Activated CD4-positive, alpha-beta memory T cell treated with anti-CD3 and anti-CD28 coated beads for 36 hours (primary cell): ENCODE measurements at places on chromosomes 6 and 20. TPM values are rescaled to one million over a fixed set of nuclear protein-coding genes. Genes with fewer than 3 reads are reported as not detected.

PKHD1 gene
- total RNA-seq = 0.02 TPM

- peaks cover 3% of the 10 kb centered on the region for H3K27me3 ChIP-seq
- no peaks in the 10 kb centered on the region for H3K36me3 ChIP-seq
- H3K4me1 ChIP-seq = no peaks in the 10 kb centered on the region
- DNase-seq = no peak
Measured at GRCh38 chr6:25749837-25750236, 4.7 kb upstream of the SLC17A4 start.

- DNase-seq = no peak
- peaks cover 11% of the 10 kb centered on the region for H3K36me3 ChIP-seq
- H3K4me1 ChIP-seq = peaks cover 2% of the 10 kb centered on the region
Measured at GRCh38 chr20:47664744-47665143, 120.5 kb downstream of the SULF2 start.

DNA sequence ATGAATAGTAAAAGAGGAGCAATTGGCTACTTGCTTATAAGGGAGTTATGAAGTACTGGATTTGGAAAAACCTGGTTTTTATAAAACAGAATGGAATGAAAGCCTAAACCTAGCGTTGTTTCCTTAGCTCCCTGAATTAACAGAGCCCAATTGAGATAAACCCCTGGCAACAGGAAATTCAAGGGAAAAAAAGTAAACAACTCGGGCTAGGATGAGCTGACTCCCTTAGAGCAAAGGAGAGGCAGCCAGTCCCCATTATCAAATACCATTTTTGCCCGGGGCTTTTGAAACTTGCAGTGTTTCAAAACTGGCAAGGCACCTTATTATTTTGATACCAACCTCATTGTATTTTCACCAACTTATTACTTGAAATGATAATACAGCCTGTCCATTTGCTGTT is 587.5 kb downstream of the CD109 start:
- no peak for DNase-seq
- H3K36me3 ChIP-seq = no peaks in the 10 kb centered on the region
- H3K4me1 ChIP-seq = no peaks in the 10 kb centered on the region

GRCh38 chr6:115914098-115914497 is 146.6 kb downstream of the FRK start:
- no peak overlapping the region for H3K27ac ChIP-seq
- DNase-seq = no peak
- no peaks in the 10 kb centered on the region for H3K36me3 ChIP-seq
- no peak overlapping the region for H3K4me3 ChIP-seq

DNA sequence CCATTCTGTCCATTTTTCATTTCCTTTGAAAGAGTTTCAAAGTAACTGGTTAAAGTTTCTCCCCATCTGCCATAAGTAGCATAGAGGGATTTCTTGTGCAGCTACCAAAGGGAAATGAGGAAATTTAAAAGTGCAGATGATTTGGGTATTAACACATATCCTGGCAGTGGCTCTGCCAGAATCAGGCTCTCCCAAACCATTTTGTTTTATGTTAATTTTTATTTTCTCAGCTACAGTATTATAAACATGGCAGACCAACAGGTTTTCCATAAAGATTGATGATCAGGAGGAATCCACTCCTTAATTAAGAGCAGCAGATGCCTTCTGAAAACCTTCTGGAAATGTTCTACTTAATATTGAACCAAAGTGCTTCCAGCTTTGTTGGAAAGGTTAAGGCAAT is 13.9 kb downstream of the PLCB4 start:
- no peaks in the 10 kb centered on the region for H3K27me3 ChIP-seq
- DNase-seq = no peak
- H3K36me3 ChIP-seq = no peaks in the 10 kb centered on the region

DNA sequence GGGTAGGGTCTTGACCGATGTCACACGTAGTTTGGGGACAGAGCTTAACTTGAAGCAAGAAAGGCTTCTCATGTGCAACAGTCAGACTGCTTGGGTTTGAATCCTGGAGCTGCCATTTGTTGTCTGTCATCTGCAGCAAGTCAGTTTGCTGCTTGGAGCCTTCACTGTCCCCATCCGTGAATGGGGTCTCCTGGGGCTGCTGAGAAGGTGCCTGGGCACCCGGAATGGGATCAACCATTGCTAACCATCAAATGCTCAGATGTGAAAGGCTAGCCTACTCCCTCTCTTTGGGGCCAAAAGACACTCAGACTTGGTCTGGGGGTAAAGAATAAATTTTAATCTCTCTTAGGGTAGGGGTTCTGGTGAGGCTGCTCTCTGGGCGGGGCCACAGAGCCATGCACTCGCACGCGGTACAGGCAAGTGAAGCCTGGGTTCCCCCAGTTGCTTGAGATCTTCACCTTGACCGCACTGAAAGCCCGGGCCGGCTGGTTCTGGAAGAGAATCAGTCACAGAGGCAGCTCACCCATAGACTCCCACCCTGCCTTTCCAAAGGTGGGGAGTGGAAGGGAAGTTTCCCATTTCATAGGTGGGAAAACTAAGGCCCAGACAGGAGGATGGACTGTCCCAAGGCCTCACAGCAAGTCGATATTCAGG is 20.6 kb downstream of the SUN5 start:
- no peaks in the 10 kb centered on the region for H3K36me3 ChIP-seq
- H3K4me3 ChIP-seq = no peak overlapping the region
- H3K27me3 ChIP-seq = no peaks in the 10 kb centered on the region
- DNase-seq = no peak

DNA sequence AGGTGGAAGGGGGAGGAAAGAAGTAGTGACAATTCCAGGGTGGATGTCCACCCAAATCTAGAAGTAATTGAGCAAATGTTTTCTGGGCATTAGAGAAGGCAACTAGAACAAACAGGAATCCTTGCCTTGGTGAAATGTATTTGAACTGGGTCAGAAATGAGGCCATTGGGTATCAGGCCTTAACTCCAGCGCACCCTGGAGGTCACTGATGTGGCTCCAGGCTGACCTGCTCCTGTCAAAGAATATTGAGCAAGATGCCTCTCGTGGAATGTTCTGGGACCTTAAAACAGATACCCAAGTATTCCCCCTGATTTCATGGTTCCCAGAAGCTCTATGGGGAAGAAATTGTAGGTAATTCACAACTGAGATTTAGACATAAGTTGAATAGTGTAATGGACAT is 6.9 kb downstream of the HLA-DPB1 start:
- peaks cover 3% of the 10 kb centered on the region for H3K4me1 ChIP-seq
- DNase-seq = no peak
- H3K27ac ChIP-seq = no peak overlapping the region
- H3K4me3 ChIP-seq = no peak overlapping the region

GRCh38 chr6:169145991-169146501 is 107.6 kb downstream of the THBS2 start:
- H3K27ac ChIP-seq = no peak overlapping the region
- H3K4me3 ChIP-seq = no peak overlapping the region
- peaks cover 9% of the 10 kb centered on the region for H3K27me3 ChIP-seq
- H3K36me3 ChIP-seq = no peaks in the 10 kb centered on the region
- no peaks in the 10 kb centered on the region for H3K4me1 ChIP-seq

DNA sequence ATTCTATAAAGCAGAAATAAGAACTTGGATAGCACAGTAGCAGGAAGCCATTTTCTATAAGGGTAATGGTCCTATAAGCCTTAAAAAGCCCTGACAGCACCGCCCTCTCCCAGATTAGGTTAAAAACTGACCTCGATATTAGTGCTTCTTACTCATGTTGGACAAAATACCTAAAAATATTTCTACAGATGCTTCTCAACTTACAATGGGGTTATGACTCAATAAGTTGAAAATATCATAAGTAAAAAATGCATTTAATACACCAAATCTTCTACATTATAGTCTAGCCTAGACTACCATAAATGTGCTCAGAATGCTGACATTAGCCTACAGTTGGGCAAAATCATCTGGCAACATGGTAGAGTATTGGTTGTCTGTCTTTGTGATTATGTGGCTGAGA is 70.3 kb downstream of the SESN1 start:
- DNase-seq = no peak
- H3K27me3 ChIP-seq = no peaks in the 10 kb centered on the region
- H3K4me1 ChIP-seq = peaks cover 25% of the 10 kb centered on the region
- H3K36me3 ChIP-seq = peaks cover 3% of the 10 kb centered on the region
- H3K27ac ChIP-seq = no peak overlapping the region

C20orf141 gene
- not detected for total RNA-seq

POU5F1 gene
- 0.52 TPM for total RNA-seq

- DNase-seq = no peak
- H3K4me3 ChIP-seq = no peak overlapping the region
- no peaks in the 10 kb centered on the region for H3K27me3 ChIP-seq
- H3K27ac ChIP-seq = no peak overlapping the region
- H3K4me1 ChIP-seq = peaks cover 48% of the 10 kb centered on the region
Measured at GRCh38 chr6:45502456-45502855, 124.7 kb upstream of the SUPT3H start.

F13A1 gene
- total RNA-seq = not detected

DNA sequence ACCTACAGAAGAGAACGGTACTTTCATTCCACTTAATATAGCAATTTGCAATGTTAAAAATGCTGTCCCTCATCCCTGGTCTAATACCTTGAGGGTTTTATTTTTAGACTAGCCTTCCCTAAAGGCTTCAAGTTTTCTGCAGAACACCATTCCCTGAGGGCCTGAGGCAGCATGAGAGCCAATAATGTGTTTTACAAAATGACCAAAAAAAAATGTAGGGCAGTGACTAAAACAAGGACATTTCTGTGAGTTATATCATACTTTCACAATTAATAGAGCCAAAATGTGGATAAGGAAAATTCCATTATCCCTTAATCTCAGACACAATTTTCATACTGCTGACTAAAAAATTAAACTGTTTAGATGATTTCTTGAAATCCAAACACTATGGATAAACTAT is 22.7 kb downstream of the GPR63 start:
- H3K27ac ChIP-seq = no peak overlapping the region
- no peak overlapping the region for H3K4me3 ChIP-seq
- peaks cover 5% of the 10 kb centered on the region for H3K27me3 ChIP-seq
- H3K36me3 ChIP-seq = peaks cover 3% of the 10 kb centered on the region
- H3K4me1 ChIP-seq = no peaks in the 10 kb centered on the region

DNA sequence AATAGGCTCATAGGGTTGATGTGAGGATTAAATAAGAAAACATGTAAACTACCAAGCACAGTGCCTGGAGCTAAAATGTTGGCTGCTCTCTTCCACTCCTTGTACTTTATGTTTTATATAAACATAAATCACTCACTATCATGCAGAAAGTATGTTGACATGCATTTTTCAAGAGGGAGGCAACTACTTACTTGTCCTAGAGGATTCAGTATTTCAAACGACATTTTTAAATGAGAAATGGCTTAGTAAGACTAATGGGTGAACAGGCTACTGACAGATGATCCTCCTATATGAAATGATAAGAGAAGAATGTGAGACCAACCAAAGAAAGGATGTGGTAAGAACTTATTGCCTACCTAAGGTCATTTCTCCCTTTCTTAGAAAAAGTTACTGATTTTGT is 21.0 kb downstream of the LATS1 start:
- DNase-seq = no peak
- no peak overlapping the region for H3K27ac ChIP-seq
- peaks cover 14% of the 10 kb centered on the region for H3K4me1 ChIP-seq
- H3K36me3 ChIP-seq = peaks cover 11% of the 10 kb centered on the region
- no peaks in the 10 kb centered on the region for H3K27me3 ChIP-seq

DNA sequence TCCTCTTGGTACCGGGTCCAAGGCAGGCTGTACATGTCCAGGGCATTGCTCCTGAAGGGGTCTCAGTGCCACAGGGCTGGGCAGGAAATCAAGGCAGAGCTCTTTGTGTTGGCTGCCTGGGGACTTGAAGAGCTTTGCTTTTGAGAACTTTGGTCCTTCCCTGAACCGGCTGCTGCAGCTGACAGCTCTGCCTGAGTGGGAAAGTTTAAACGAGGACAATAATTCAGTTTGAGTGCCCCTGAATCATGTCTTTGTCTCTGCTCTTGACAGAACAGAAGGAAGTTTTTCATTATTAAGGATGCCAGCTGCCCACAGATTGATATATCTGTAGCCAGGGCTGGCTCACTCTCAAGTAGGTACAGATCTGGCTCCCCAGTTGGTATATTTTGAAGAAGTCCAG is 56.1 kb downstream of the ANKRD6 start:
- H3K27ac ChIP-seq = no peak overlapping the region
- H3K4me3 ChIP-seq = no peak overlapping the region
- no peaks in the 10 kb centered on the region for H3K27me3 ChIP-seq
- DNase-seq = no peak
- no peaks in the 10 kb centered on the region for H3K4me1 ChIP-seq

GRCh38 chr6:48826152-48826515 is 636.9 kb downstream of the MMUT start:
- no peak for DNase-seq
- no peaks in the 10 kb centered on the region for H3K36me3 ChIP-seq
- H3K4me3 ChIP-seq = no peak overlapping the region

OPRL1 gene
- total RNA-seq = 0.63 TPM

DNA sequence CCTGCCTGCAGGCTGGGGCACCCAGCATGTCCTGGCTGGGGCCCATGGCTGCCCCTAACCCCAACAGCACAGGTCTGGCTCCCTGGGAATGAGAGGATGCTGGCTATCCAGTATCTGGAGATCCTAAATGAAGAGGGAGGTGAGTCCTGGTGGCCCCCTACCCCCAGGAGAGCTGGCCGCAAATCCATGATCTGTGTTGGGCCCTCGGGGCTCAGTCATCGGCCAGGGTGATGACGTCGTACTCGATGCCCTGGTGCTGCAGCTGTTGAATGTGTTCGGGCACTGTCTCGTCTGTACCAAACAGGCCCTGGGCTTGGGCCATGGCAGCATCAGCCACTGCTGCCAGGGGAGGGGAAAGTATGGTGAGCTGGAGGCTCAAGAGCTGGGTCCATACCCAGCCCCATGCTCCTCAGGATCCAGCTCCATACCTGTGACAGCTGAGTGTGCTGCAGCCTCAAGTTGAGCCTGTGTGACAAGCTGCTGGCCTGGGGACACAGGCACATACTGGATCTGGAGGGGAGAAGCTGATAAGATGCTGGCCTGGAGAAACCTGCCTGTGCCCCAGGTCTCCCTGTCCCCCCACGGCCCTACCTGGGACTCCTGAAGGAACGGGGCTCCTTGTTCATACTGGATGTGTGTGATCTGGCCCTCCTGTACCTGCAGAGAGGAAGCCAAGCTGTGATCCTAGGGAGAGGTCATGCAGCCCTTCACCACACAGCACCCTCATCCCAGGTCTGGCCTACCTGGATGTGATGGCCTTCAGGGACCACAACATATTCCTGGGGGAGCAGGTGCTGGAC is 14.5 kb downstream of the PCIF1 start:
- H3K4me3 ChIP-seq = no peak overlapping the region
- no peak for DNase-seq
- H3K27ac ChIP-seq = no peak overlapping the region
- peaks cover 43% of the 10 kb centered on the region for H3K36me3 ChIP-seq

GRCh38 chr6:55058682-55059081 is 115.6 kb upstream of the HCRTR2 start:
- H3K27me3 ChIP-seq = no peaks in the 10 kb centered on the region
- H3K27ac ChIP-seq = no peak overlapping the region
- no peaks in the 10 kb centered on the region for H3K36me3 ChIP-seq

PHACTR3 gene
- not detected for total RNA-seq

- peak overlapping the region; percentile 87 for H3K4me3 ChIP-seq
- no peaks in the 10 kb centered on the region for H3K27me3 ChIP-seq
- peak overlapping the region; percentile 95 for H3K27ac ChIP-seq
- DNase-seq = no peak
Measured at GRCh38 chr6:37175332-37176267, 5.6 kb downstream of the PIM1 start.

CEBPB gene
- 53.3 TPM for total RNA-seq
